CD8-positive, alpha-beta T cell (primary cell): ENCODE measurements at places on chromosomes 6 and 20. TPM values are rescaled to one million over a fixed set of nuclear protein-coding genes. Genes with fewer than 3 reads are reported as not detected.

DNA sequence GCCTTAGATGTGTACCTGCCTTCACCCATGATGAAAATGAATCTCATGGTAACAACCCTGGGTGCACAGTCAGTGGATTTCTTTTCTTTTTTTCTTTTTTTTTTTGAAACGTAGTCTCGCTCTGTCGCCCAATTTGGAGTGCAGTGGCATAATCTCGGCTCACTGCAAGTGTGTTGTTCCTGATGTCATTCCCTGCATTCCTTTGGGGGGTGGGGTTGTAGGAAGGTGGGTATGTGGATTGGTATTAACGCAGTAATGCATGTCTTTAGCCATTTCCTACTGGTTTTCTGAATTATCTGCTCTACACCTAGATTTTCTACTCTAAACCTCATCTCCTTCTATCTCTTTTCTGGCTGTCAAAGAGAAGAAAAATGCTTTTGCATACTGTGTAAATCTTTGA, 146.6 kb downstream of the RNF144B start:
- DNase-seq: no peak

- no peak for DNase-seq
Observed at GRCh38 chr20:270517-270916, 13.0 kb downstream of the DEFB132 start.

DNA sequence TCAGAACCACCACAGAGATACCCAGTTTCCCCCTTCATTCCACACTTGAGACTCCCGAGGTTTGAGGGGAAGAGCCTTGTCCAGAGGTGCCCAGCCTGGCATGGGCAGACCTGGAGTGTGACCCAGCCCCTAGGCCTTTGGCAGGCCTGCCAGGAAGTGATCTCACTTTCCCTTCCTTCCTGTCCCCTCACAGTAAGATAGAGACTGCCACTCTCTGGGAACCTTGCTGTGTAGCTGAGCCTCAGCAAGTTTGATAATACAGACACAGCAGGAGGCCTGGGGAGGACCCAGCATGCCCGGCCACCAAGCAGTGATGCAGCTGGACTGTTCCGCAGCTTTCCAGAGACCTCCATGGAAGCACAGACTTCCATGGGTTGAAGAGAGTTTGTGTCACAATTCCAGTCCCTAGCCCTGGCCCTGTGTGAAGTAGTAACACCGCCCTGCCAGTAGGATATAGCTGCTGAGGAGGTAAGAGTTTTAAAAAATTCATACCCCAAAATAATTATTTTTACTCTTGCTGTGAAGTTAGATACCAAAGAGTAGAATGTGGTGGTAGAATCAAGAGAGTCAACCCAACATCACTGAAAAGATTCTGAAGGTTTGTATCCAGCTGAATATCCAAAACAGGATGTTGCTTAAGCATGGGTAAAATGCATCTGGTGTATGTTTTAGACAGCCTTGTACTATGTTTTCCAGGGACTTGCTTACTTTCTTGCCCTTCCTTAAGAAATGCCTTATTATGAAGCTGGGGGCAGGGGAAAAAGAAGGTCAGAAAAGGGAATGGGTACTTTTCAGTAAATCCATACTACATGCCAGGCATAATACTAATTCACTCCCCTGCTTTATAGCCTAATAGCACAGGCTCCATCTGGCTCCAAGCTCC, 16.3 kb downstream of the PKIG start:
- DNase-seq: no peak

Gene ARMH2
- not detected for total RNA-seq

Gene RPS6KA2
- total RNA-seq: 2.2 TPM

- no peak for DNase-seq
Observed at GRCh38 chr6:170201361-170201760, 89.5 kb downstream of the DLL1 start.

DNA sequence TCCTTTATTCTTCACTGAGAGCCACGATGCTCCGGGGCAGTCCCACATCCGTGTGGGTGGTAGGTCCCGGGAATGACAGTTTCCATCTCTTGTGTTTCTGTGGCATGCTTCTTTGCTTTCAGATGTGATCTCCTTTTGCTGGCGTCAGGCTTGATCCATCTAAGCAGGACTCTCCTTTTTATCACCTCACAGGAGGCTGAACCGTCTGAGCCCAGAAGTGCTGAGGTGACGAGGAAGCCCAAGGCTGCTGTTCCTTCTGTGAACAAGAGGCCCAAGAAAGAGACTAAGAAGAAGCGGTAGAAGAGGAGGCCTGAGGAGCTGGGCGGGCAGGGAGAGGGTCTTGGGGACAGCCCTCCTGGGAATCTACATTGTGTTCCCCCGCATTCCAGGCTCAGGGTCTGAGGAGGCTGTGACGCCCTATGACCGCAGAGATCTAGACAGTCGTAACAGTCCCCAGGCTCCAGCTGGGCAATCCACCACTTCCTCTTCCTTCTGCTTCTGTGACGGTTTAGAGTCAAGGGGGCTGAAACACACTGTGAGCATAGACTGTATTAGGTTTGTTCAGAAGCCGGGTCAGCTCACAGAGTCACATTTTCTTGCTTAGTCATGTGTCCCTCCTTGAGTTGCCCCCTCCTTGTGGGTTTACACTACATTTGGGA, 26.8 kb downstream of the MANBAL start:
- DNase-seq: peak; percentile 50

DNA sequence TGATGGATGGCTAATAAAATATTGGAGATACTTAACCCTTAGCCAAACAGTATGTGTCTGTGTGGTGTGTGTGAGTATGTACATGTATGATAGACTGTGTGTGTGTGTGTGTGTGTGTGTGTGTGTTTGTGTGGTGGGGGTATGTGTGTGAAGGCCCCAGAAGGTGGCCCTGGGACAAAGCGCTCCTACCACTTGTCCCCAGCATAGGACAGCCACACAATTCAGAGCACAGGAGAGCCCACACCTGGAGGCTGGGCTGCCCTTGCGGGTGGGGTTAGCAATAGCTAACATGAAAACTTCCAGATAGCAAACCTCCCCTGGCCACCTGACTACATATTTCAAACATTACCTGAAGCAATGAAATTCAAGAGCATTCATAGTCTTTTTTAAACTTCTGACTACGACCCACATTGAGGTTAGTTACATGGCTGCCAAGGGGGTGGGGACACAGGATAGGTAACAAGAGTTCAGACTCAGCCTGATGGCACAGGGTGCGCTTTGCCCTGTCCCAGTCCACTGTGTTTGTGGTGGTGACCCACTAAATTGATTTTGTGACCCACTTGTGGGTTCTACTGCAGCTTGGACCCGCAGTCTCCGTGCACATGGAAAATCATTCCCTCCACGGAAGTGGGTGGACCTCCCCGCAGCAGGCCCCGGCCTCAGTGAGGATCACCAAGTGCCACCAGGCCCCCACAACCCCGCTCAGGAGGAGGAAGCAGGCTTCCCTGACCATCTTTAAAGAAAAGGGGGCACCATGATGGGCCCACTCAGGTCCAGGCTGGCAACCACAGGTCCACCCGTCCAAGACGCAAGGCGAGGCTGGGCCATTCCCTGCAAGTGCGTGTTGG, 34.8 kb downstream of the ZC3H12D start:
- DNase-seq: no peak

DNA sequence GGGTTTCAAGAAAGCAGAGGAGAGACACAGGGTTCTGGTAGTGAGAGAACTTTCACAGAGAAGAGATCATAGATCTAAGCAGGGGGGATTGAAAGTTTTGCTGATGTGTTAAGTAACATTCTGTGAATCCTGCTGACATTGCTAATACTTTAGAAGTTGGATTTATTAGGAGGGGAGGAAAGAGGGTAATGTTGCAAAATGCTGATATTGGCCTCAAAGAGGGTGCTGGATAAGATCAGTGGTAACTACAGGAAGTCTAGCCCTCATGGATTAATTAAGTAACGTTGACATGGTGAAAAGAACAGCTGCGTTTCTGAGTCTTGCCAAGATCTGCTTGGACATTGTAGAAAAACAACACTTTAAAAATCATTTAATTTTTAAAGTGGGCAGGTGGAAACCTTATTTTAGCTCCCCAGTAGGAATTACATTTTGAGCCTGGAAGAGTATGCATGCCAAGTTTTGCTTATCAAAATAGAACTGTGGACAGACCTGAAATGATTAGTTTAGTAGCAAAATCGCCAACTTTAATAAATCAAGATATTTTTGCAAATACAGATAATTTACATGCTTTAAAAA, 606.0 kb upstream of the HTR1E start:
- DNase-seq: no peak

DNA sequence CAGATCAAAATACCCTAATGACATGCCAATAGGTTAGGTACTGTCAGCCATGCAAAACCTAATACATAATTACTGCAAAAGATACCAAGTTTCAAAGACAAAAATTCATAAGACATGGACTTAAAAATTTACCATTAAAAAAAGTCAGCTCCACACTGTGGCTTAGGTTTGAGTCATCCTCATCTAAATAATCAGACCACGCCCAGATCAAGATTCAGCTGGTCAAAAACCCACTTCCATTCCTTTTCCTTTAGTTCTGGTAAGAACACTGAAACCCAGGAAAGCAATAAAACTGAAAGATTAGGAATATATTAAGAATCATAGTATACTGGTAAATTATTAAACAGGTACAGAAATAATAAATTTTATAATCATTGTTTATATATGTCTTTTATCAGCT, 81.0 kb upstream of the ASF1A start:
- no peak for DNase-seq

GRCh38 chr6:142851601-142852000, 93.4 kb downstream of the HIVEP2 start:
- DNase-seq: no peak

DNA sequence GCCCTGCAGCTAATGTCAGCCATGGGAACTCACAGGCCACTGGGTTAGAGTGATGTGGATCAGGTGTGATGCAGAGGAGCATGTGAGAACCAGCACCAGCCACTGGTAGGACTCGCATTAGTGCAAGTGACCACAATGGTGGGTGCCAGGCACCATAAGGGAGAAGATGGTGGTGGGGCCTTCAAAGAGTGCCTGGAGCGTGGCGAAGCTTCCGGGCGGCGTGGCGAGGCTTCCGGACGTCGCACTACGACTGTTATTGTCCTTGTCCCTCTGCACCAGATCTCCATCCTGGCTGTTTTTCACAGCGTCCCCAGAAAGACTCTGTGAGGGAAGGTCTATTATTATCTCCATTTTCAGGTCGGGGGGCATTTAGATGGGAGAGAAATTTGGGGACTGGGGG, 43.9 kb downstream of the C20orf203 start:
- no peak for DNase-seq

DNA sequence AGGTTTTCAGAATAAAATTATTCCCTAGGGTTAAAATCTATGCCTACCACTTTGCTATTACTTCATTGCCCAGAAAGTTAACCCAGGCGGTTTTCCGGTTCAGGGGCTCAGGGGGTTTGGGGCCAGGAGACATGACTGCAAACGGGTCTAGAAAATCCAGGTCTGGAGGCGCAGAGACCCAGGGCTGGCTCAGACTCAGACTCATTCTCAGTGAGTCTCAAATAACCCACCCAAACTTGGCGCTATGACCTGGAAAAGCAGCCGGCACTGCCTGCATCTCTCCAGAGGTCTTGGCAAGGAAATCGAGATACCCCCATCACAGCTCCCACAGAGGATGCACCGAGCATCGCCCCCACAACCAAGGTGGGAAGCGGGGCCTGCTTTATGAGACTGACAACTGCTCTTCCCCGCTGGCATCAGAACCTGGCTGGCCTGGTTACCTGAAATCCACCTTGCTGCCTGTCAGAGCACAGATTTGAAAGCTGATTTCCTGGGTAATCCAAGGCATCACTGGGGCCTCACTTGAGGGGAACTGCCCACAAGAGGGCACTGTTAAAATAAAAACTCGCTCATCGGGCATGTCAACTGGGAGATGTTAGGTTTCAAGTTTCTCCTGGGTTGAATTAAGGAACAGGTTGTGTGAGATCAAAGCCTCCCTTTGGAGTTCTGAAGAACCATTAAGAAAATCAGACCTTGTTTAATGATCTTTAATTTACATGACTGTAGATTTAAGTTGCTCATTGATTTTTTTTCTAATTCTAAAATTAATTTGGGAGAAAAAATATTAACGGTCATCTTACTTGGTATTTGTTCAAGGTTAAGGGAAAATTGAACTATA, 55.1 kb downstream of the KIF16B start:
- no peak for DNase-seq

GRCh38 chr20:8602389-8603116, 466.3 kb upstream of the PLCB4 start:
- no peak for DNase-seq

DNA sequence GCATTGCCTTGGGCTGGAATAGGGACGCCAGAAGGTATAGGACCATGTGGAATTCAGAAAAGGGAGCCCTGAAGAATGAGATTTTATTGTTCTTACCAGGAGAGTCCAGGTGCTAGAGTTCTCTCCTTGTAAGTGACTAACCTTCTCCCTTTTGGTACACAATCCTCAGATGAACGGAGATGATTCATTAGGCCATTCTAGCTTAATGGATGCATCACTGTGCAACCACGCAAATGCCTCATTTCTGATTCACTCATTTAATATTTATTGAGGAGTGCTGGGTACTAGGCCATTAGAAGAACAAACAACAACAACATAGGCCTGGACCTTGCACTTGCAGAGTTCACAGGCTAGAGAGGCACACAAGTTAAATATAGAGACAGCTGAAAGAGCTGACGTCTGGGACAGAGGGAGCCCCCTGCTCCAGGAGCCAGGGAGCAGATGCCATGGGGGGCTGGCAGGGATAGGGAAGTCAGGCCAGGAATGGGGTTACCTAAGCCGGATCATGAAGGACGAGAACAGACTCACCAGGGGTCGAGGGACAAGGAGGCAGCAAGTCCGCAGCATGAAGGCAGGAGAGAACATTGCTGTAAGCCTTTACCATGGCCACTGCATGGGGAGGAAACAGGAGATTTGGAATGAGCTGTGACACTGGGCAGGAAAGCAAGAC, 179.5 kb upstream of the AKAP12 start:
- no peak for DNase-seq

GRCh38 chr6:154991207-154991606, 3.9 kb upstream of the TIAM2 start:
- DNase-seq: no peak

DNA sequence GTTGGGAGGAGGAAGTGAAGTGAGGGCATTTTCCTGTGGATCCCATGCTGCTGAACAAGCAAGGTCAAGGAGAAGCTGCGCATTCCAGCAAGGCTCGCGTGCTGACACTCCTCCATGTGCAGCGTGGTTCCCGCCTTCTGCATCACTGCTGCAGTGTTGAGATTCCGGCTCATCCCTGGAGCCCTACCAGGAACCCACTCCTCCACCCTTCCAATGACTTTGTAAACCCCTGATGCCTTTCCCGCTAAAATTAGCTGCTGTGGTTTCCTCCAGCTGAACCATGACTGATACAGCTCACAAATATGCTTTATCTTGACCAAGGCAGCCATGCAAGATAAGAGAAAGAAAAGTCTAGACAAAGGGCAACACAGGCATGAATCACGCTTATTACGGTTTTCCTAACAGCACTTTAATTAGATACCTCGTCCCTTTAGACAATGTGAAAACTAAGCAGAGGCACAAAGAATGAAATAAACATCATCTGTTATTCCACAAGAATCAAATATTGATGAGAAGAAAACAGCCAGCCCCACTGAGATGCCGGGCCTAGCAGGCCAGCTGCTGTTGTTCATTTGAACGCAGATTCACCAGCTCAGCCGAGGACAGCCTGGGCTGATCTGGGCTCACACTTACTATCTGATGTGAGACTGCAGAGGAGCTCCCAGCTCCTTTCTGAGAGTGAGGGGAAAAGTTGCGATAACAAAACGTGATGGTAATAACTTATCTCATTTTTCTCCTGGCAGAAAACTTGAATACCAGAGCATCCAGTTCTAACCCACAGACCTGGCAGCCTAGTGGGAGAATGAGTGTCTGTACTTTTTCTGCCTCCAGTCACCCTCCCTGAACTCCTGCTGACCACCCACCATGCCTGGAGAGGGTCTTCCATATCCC, 14.2 kb upstream of the BNIP5 start:
- no peak for DNase-seq

Gene CFAP206
- total RNA-seq: not detected

Gene RFX6
- total RNA-seq: not detected

- no peak for DNase-seq
Observed at GRCh38 chr20:7496394-7496991, 443.8 kb downstream of the HAO1 start.
